ENCODE measurements at places on chromosomes 5 and 9.
A peak's percentile ranks its signal among the peaks of the same experiment; 100 is the strongest.

DNA sequence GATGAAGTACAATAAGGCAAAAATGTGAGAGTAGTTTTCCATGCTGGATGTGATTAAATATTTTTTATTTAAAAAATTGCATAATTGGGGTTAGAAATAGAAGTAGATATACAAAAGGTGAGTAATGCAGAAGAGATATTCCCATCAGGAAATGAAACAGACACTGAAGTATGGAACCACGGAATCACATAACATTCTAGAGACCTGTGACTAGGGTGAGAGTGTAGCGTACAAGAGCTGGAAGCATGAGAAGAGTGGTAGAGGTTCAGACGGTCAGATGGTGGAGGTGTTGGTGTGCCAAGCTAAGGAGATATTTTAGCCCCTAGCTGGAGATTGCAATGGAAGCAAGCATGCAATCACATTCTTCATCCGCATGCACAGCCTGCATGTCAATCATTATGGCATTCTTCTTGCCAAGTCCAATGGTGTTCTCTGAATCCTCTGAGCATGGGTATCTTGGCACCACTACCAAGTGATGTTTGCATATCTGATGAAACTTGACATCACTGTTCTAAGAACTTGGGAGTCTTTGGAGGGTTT lies 587.8 kb downstream of the PSAT1 start:
- no peak for DNase-seq

DNA sequence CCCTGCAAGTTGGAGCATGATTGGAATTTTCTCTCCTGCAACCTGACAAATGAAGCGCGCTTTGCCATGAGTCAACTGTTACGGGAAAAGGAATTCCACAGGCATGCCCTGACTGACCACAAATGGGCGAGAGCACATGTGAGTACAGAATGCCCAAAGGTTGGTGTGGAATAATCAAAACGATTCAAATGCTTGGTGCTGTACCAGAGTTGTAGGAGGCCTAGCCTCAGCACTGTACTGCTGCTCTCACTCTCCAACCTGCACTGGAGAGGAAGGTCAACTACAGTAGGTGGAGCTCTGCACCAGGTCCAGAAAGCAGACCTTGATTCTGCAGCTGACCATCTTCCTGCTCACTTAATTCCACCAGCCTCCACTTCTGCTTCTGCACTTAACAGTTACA lies 406.9 kb upstream of the ACTBL2 start:
- DNase-seq, result no peak

DNA sequence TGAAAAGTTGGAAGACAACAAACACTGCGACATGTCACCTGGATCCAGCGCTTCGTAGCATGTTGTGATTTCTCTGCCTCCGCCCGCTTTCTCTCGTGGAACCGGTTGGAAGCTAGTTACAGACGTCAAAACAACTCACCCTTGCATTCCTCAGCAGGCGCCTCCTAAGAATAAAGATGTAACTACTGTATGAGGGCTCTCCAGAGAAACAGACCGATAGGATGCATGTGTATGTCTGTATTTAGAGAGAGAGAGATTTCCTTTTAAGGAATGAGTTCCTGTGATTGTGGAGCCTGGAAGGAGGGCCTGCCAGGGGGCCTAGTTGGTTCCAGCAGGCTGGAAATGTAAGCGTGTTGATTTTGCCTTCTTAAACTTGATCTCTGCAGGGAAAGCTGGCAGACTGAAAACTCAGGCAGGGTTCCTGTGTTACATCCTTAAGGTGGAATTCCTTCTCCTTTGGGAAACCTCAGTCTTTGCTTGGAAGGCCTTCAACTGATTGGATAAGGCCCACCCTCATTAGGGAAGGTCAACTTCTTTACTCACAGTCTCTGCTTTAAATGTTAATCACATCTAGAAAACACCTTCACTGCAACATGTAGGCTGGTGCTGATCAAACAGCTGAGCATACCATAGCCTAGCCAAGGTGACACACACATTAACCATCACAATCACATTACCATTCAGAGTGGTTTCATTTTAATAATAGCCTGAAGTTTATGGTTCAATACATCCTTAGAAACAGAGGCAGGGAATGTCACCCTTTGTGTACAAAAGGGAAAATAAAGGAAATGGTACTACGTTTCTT lies 163.8 kb downstream of the SYK start:
- no peak for DNase-seq

- DNase-seq, result no peak
Observed at GRCh38 chr9:118957585-118957984, 411.6 kb downstream of the BRINP1 start.

- no peak for DNase-seq
Observed at GRCh38 chr5:142684508-142685041, 1.3 kb downstream of the FGF1 start.

- DNase-seq, result no peak
Observed at GRCh38 chr9:83188277-83188676, 125.3 kb upstream of the RASEF start.

GRCh38 chr5:131423056-131423455 lies 159.2 kb downstream of the CDC42SE2 start:
- DNase-seq, result peak; percentile 64

- DNase-seq, result no peak
Observed at GRCh38 chr5:174311121-174311520, 265.6 kb downstream of the NSG2 start.

DNA sequence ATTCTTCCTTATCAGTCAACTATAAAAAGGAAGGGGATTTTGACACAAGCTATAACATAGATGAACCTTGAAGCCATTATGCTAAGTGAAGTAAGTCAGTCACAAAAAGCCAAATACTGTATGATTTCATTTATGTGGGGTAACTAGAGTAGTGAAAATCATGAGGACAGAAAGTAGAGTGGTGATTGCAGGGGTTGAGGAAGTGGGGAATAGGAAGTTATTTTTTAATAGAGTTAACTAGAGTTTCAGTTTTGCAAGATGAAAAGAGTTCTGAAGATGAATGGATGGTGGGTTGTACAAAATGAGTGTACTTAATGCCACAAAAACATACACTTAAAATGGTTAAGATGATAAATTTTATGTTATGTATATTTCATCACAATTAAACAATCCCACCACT lies 65.4 kb upstream of the FAM174A start:
- DNase-seq, result no peak

GRCh38 chr9:95966306-95966705 lies 90.8 kb downstream of the ERCC6L2 start:
- DNase-seq, result no peak

GRCh38 chr5:139150367-139150999 lies 47.7 kb downstream of the SIL1 start:
- DNase-seq, result peak; percentile 47

- no peak for DNase-seq
Observed at GRCh38 chr9:93276973-93277372, 93.0 kb downstream of the WNK2 start.

DNA sequence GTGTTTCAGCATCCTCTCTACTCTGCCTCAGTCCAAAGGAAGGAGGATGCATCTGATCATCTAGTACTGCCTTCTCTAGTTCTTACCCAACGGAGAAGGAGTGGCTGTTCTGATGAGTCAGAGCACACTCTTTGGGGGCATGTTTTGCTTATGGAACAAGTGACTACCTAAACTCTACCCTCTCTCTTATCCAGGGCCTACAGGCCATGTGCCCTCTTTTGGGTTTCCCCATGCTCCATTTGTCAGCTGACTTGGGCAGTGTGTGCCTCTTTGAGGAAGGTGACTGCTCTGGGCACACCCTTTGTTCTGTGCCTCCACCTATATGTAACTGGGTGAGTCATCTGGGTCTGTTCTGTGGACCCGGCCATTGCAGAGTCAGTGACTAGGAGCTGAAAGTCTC lies 89.6 kb upstream of the BNC2 start:
- no peak for DNase-seq
